ENCODE measurements at places on chromosomes 11 and 22.

GRCh38 chr11:10413268-10413667, 41.8 kb upstream of the AMPD3 start:
- DNase-seq: peak; percentile 46

DNA sequence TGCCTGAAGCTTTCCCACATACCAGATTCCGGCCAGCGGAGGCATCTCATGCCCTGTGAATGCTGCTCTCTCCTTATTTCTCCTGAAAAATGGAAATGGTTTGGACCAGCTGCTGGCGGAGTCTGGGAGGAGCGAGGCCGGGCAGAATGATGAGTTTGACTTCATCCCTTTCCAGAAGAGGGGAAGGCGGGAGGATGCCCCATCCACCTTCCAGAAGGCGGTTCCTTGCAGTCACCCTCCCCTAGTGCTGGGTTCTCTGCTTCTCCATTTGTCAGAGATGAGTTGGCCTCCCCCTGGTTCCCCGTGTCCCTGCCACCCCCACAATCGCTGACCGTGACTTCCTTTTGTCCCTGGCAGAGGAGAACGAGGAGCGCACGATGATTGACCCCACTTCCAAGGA, 75.6 kb downstream of the PARVB start:
- no peak for DNase-seq

- no peak for DNase-seq
Measured at GRCh38 chr11:70159627-70160570, 43.2 kb upstream of the FADD start.

DNA sequence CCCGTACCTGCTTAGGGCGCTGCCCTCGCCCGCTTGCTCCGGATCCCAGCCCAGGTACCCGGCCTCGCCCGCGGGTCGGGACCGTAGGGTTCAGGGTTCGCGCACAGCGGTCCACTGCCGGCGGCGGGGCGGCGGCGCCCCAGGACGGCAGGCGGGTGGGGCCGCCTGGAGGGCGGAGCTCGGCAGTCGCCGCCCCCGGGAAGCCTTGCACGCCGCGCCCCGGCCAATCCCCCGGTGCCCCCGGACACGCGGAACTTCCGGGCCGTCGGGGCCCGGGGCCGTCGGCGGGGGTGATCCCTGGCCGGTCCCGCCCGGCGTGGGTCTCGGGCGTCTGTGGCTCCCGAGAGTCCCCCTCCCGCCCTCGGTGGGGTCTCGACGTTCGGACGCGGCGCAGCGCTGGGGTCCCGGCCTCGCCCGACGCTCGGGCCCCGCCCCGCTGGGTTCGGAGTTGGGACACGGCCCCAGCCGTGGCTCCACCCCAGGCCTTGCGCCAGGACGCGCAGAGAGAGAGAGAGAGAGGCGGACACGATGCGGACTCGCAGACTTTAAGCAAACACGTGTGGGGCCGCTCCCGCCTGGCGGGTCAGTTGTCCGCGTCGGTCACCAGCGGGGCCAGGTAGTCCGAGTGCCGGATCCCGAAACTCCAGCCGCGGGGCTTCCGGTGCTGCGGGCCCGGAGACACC, at the start of gene TYMP:
Gene TYMP (minus strand): TSS at position 116 of the 683 bp plus-strand sequence. CDS start 303 bp downstream, outside the sequence.
- peak; percentile 77 for DNase-seq

DNA sequence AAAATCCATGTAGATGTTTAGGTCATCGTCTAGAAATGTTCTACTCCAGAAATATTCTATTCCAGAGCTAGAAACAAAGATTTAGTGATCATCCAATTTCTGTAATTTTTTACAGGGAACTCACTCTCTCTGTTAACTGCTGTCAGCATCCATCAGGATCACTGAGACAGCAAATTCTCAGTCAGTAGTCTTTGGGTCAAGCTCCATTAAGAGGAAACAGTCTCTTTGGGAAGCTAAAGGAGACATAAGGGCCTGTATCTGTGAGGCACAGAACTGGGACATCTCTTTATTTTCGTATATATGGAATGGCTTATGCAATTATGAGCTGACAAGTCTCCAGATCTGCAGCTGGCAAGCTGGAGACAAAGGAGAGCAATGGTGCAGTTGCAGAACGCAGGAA, 48.3 kb downstream of the PIK3C2A start:
- no peak for DNase-seq

GRCh38 chr22:23495614-23496444, 84.3 kb downstream of the IGLL1 start:
- no peak for DNase-seq

DNA sequence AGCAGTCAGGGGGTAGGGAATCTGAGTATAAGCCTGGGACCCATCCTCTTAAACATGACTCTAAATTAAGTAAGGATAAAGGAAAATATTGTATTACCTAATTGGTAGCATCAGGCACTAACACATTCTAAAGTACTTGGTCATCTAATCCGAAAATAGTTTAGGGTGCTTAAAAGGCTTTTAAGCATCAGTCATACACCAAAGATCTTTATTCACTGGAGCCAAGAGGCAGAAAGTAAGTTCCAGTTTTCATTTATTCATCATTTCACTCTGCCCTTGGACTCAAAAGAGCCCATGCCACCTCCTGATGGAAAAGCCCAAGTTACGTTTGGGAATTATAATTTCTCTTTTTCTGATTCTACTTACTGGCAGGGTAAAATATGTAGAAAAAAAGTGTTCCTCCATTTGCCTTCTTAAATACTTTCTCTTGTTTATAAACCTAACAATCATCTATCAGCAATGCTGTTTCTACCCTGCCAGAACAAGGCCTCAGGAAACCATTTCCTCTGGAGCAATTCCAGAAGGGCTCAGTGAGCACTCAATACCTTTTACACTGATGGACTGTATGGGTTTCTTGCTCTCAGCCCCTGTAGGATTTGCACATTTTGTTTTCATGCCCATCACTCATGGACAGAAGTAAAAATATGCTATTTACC, 120.1 kb upstream of the SLC5A12 start:
- DNase-seq: no peak

- DNase-seq: no peak
Measured at GRCh38 chr22:17976121-17976520, 48.2 kb downstream of the MICAL3 start.

GRCh38 chr11:15981292-15981691, 375.1 kb downstream of the SOX6 start:
- no peak for DNase-seq

GRCh38 chr11:27444801-27445215, 27.8 kb downstream of the LGR4 start:
- DNase-seq: no peak

DNA sequence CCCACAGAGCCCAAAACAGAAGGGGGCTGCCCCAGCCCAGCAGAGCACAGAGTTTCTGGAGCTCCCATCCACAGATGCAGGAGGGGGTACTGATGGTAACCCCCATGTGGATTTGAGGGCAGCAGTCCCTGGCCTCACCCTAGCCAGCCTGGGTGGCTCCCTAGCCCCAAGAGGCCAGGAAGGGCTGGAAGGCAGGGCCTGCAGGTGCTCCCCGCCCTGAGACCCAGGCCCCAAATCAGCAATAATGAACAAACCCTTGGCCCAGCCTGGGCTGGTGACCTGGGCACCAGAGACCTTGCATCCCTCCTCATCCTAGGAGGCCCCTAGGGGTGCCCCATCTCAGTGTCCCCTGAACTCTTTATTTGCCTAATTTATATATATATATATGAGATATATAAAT, 61.6 kb downstream of the MORC2 start:
- DNase-seq: no peak

DNA sequence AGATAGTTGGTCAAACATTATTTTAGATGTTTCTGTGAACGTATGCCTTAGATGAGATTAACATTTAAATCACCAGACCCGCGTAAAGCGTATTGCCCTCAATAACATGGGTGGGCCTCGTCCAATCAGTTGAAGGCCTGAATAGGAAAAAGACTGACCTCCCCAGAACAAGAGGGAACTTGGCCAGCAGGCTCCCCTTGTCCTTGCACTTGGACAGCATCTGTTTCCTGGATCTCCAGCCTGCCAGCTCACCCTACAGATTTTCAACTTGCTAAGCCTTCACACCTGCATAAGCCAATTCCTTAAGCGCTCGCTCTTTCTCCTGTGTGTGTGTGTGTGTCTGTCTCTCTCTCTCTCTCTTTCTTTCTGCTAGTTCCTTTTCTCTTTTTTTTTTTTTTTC, 8.2 kb downstream of the TOM1 start:
- DNase-seq: no peak

DNA sequence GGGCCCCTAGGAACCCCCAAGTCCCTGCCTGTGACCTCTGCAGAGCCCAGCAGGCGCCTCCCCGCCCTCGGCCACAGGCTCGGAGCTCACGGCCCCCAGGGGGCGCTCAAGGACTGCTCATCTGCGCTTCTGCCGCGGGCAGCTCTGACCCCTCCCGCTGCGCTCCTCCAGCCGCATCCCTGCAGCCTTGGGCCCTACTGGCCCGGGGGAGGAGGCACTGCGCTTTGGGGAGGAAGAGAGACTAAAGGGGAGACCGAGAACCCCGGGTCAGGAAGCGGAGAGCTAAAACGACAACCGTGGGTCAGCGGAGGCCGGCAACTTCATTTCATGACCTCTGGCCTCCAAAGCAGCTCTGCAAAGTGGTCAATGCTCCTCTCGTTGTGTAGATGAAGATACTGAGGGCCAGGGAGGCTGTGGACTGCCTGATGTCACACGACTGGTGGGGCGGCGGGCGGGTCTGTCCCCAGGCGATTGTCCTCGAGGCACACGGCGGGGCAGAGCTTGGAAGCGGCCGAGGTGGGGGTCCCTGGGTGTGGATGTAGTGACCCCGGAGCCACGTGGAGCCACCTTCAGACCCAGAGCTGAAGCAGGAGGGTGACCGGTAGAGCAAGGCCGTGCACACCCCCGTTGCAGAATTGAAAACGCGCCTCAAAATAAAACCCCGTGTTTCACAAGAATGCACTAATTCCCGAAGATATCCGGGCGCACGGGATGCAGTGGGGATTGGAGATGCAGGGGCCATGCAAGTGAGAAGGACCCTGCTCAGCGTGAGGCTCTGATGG, 2.7 kb upstream of the KRTAP5-6 start:
- DNase-seq: peak; percentile 87

DNA sequence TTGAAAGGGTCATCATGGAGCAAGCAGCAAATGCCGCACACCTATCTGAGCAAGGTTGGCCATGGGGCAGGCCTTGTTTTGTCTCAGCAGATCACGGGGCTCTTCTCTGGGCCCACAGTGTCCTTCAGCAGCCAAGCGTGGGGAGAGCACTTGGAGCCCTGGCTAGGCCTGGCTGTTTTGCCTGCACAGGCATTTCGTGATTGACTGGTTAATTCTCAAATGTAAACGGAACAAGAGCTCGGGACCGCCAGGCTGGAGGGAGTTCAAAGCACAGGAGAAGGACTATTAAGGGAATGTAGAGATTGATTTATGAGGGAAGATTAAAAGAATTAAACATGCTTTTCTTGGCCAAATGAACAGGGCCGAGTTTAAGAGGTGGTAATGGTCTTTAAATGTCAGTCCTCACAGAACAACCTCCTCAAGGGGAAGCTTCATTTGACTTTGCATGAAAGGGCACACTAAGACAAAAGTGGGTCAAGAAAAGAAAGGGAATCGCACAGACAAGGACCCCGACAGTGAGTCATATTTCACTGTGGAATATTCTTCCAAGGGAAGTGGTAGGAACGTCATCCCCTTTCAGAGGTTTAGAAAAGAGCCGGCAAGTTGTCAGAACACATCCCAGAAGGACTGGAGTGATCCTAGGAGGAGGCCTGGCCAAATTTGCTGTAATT, 20.7 kb downstream of the SPON1 start:
- DNase-seq: no peak

- no peak for DNase-seq
Measured at GRCh38 chr11:122319691-122320620, 203.9 kb upstream of the BLID start.

DNA sequence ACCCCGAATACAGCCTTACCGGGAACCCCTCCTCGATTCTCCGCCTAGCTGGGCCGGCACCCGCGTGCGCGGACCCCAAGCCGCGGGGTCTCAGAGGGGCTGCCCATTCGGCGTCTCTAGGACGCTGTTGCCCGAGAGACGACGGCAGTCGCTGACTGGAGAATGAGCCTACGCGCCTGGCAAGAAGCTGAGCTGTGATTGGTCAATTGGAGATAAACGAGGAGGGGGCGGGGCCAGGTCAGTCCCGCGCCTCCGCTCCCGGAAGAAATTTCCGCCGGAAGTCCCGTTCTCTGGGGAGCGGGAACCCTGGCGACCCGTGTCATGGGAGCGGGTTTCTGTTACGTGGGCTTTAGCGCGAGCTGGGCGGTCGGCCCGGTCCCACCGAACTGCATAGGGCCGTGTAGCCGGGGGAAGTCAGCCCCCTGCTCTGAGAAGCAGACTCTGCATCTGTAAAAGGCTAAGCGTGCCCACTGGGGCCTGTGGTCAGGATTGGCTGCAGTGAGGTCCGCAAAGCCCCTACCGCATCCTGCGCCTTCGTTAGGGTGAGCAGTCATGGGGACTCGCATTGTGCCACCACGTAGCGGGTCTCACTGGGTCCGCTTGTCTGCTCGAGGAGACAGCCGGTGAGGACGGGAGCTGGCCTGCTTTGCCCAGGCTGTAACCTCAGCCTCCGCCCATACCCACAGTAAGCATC, at the start of gene EFCAB6:
Gene EFCAB6 (minus strand): TSS at position 157 of the 694 bp plus-strand sequence. CDS start 29,987 bp downstream, outside the sequence.
- DNase-seq: peak; percentile 92

GRCh38 chr11:104161751-104162450, 2.0 kb downstream of the PDGFD start:
- no peak for DNase-seq

DNA sequence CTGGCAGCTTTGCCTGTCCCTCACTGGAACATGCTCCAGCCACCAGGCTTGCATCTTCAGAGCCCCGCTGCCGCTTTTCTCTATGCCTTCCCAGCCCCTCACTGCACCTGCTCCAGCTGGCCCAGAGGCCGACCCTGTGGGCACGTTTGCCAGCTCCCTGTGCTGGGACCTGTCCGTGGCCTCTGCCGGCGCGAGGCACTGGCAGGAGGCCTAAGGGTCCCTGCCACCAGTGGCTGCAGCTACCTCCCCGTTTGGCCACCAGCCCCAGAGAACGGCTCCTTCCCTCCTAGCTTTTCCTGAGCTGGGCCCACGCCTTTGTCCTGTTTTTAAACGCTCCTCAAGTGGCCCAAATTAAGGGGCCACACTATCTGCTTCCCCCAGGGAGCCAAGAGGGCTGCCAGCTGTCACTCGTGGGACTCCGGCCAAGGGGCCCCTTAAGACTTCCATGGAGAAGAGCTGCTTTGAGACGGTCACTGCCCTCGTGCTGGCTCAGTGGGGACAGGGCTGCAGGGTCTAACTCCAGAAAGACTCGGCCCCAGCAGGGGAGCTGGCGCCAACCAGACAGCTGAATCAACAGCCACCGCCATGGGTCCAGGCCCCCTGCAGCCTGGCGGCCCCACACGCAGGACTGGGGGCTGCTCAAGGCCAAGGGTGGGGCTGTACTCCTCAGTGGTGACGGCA, 24.6 kb upstream of the WNT7B start:
- no peak for DNase-seq

GRCh38 chr11:130636722-130637464, 188.4 kb downstream of the ADAMTS15 start:
- DNase-seq: no peak

- no peak for DNase-seq
Measured at GRCh38 chr11:87219266-87219665, 181.5 kb downstream of the TMEM135 start.

DNA sequence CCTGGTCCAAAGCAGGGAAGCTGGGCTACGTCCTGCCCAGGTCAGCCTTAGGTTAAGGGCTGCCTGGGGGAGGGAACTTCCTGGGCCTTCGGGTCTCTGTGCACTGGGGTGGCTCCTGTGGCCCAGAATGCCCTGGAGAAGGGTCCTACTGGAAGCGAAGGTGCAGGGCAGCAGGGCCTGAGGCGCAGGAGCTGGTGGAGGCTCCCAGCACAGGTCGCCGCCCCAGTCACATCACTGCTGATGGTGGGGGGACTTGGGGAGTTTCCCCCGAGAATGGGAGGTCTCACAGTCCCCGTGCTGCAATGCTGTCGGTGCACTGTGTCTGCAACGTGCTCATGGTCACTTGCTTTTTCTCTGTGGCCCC, 815 bp upstream of the SMIM38 start:
- DNase-seq: no peak

- no peak for DNase-seq
Measured at GRCh38 chr22:40118979-40119378, 58.7 kb upstream of the TNRC6B start.
